ENCODE measurements at places on chromosomes 7 and 10.

DNA sequence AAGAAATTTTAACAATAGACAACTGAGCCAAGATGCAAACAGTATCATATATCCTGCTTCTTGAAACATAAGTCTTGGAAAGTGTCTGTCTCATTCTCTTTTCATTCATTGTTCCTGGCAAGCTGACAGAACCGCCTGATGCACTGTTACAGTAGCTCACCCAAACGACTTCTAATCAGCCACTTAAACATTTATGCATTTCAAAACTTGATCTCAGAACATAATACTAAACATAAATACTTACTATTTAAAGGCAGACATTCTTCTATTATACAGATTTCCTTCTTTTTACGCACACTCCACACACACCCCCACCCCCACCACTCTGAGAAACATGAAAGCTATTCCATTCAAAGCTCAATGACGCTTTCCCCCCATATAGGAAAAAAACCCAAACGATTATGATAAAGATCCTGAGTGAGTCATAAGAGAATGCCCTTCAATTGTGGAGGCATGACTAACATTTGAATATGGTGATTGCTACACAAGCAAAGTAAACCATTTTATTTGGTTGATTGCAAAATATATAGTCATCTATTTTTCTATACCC, 30.5 kb downstream of the SHTN1 start:
- no peak for DNase-seq

GRCh38 chr7:87420173-87420572, 55.3 kb downstream of the ABCB4 start:
- DNase-seq, result no peak

- no peak for DNase-seq
Measured at GRCh38 chr7:148185041-148185440, 405.5 kb upstream of the C7orf33 start.

DNA sequence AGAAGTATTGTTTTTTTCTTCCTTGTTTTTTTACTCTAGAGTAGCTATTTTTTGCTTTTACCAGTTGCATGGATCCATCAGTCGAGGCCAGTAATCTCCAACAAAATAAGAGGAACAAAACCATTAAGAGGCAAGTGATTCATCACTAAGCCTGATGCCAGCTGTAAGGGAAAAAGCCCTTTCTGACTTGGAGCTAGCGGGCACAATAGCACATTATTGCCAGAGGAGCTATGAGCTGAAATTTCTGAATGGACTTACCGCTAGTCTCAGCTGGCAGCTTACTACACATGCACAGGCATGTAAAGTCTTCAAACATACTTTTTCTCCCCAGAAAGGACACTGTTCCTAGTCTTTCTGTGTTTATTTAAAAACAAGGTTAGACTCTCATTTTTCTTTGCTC, 41.6 kb upstream of the PTPRZ1 start:
- no peak for DNase-seq

DNA sequence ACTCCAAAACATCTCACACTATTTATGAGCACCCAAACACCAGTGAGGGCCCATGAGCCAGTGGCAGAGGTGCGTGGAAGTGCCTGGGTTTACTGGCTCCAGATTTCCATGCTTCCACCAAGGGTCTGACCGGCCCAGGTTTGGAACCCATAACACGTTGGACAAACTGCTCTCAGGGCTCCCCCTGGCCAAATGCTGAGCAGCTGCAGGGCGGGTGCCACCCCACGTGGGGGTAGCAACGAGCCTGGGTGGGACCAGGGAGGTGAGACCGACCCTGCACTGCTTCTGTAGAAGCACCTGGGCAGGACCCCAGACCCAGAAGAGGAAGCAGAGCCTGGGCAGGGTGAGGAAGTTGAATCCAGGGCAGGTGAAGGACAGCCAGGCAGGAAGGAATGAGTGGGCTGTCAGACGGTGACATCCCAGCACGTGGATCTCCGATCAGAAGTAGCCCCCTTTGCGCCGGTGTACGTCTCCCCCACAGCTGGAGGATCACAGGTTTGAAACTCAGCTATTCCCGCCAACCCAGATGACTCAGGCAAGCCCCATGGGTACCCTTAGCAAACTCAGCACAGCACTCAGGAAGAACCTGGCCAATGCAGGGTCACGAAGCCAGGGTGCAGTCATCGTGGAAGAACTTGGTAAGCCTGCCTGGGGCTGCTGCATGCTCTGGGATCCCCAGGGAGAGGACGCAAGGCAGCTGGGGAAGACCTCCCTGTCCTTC, 100.4 kb upstream of the DDC start:
- DNase-seq, result no peak
